ENCODE measurements at places on chromosomes 16 and 17.

- DNase-seq: no peak
These were observed 72.7 kb downstream of the STH start for GRCh38 chr17:46071796-46072195.

DNA sequence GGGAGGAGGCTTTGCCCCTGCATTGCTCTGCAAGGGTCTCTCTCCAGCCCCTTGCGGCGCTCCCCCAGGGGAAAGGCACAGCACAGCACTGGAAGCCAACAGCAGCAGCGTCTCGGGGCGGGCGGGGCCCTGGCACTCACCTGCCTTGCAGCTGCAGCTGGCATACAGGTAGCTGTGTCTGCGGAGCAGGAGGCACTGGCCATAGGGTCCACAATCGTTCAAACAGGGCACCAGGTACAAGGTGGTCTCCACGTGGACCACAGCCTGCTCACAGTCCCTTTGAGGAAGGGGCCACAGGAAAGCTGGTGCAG is 4.2 kb upstream of the MRPL28 start:
- no peak for DNase-seq

DNA sequence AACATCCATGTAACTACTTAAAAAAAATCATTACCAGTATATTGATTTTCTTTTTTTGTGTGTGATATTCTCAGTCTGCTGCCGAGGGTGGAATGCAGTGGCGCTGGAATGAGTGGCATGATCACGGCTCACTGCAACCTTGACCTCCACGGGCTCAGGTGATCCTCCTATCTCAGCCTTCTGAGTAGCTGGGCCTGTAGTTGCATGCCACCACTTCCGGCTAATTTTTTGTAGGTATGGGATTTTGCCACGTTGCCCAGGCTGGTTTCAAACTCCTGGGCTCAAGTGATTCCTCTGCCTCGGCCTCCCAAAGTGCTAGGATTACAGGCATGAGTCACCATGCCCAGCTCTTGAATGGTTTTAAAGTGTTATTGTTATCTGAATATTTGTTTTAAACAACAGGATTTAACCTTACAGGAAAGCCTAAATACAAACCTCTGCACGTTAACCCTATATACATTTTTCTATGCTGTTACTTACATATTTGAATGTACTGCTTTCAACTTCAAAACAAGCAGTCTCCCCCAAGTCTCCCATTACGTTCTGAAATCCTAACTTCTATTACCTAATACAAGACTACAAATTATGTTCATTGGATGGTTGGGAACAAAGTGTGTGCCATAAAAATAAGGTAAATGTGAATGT is 61.7 kb downstream of the KPNA2 start:
- DNase-seq: no peak

- DNase-seq: peak; percentile 95
These were observed 8.2 kb upstream of the CD300E start for GRCh38 chr17:74631468-74632450.

GRCh38 chr17:77736721-77737120 is 221.8 kb upstream of the TNRC6C start:
- DNase-seq: no peak

GRCh38 chr16:52265446-52265861 is 281.5 kb downstream of the TOX3 start:
- DNase-seq: no peak

DNA sequence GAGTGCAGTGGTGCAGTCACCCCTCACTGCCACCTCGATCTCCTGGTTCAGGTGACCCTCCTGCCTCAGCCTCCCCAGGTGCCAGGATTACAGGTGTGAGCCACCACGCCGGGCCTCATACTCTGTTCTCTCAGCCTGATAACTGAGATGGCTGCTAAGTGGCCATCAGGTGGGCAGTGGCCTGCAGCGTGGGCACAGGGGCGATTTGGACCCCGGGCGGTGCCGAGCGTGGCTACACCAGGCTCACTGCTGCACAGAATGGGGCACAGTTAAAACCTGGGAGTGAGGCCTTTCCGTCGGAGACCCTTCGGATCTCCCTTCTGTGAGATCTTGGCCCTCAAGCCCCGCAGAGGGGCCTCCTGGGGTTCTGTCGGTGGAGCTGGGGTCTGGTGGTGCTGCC is 11.5 kb downstream of the CACNA1H start:
- no peak for DNase-seq
